ENCODE measurements at places on chromosomes 2 and 18. TPM values are rescaled to one million over a fixed set of nuclear protein-coding genes. Genes with fewer than 3 reads are reported as not detected.

Gene ERCC3
- 60.6 TPM for total RNA-seq

Gene PSMA8
- total RNA-seq = 1.2 TPM

Gene PPIL3
- total RNA-seq = 55.4 TPM

Gene ZNF532
- 4.3 TPM for total RNA-seq

DNA sequence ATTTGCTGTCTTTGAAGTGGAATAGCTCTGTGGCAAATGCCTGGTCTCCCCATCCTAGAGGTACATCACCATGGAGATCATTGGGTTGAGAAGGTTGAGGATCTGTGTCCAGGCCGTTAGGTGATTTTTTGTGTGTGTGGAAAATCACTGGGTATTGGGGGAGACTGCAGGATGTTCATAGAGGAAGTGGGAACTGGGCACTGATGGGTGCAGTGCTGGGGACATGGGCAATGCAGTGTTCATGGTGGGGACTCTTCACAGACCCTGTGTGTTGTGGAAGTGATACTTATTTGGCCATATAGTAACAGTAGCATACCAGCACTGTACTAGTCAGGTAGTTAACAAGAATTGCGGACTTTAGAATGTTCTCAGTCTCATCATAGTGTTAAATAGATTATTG, 34.9 kb downstream of the ATP9B start:
- H3K4me1 ChIP-seq = peaks cover 6% of the 10 kb centered on the region
- peaks cover 19% of the 10 kb centered on the region for H3K36me3 ChIP-seq
- no peak for DNase-seq
- H3K27me3 ChIP-seq = no peaks in the 10 kb centered on the region

DNA sequence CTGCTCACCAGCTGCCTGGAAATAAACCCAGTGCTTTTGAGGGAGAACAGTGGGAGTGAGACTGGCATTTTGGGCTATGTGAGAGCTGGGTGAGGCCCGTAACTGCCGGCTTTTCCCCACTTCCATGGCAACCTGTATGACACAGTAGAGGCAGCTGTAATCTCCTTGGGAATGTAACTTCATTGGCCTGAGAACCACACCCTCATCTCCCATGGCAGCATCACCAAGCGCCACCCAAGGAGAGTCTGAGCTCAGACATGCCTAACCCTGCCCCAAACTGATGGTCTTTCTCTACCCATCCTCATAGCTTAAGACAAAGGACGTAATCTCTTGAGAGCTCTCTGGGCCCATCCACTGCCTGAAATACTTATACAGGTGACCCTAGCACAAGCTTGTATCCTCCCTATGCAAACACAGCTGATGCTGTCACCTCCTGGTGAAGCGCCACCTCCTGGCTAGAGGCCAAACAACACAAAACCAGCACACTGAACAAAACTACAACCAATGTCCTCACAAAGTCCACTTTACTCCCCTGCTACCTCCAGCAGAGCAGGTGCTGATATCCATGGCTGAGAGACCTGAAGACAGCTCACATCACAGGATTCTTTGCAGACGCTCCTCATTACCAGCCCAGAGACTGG, 763.4 kb upstream of the NRXN1 start:
- no peaks in the 10 kb centered on the region for H3K36me3 ChIP-seq
- no peak overlapping the region for H3K4me3 ChIP-seq
- H3K4me1 ChIP-seq = no peaks in the 10 kb centered on the region
- DNase-seq = no peak
- no peaks in the 10 kb centered on the region for H3K27me3 ChIP-seq
- H3K27ac ChIP-seq = no peak overlapping the region

- peaks cover 73% of the 10 kb centered on the region for H3K4me1 ChIP-seq
- H3K36me3 ChIP-seq = peaks cover 71% of the 10 kb centered on the region
- H3K4me3 ChIP-seq = no peak overlapping the region
- no peak overlapping the region for H3K27ac ChIP-seq
- no peak for DNase-seq
Observed at GRCh38 chr2:43563679-43564078, 32.2 kb downstream of the THADA start.

DNA sequence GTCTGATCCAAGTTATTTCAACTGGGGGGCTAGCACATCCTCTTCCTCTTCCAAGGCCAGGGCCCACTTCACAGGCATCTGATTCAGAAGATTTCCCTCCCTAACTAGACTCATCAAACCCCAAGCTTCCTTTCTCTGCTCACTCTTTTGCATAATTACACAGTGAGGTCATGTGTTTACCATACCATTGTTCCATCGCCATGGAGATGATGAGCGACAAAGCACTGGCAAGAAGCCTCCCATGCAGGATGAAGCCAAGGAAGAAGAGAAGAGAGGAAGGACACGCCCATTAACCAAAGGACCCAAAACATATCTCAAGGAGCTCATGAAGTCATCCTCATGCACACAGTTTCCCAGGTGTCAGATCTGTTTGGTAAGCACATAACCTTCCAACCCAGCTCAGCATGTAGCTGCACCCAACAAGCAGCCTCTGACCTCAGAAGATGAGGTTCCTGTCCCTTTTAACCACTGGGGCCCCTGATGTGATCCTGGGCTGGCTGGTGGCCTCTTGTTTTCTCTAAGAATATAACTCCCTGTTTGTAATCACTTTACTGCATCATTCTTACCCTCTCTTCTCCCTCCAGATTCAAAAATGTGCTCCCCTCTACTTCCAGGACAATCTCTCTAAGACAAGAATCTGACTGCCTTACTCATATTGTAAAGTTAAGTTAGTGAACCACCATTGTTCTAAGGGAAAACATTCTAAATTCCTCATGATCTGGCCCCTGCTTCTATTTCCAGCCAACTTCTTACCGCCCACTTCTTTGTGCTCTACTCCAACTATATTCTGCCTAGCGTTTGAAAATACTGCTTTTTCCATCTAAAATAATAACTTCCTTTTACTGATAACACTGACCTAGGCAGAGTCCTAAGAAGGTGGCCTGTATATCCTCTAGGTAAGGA, 190.1 kb downstream of the TTC32 start:
- no peak overlapping the region for H3K4me3 ChIP-seq
- peaks cover 3% of the 10 kb centered on the region for H3K4me1 ChIP-seq
- peaks cover 4% of the 10 kb centered on the region for H3K27me3 ChIP-seq
